Renal cortical epithelial cell (primary cell): ENCODE measurements at places on chromosomes 2 and 18.

GRCh38 chr2:176763851-176764404, 448.7 kb upstream of the HNRNPA3 start:
- no peak for DNase-seq

DNA sequence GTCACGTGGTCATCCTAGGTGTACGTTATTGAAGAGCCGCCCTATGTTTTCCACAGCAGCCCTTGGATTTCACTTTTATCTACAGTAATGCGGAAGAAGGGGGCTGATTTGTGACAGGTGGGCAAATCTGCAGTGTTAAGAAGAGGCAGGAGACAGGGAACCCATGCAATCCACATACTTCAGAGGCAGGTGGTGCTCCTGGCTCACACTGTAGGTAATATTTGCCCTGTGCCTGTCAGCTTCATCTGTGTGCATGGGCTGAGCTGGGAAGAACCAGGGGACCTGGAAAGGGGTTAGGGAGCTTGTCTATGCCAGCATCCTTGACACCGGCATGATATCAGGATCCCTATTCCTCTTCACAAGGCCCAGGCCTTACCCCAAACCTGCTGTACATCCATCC, 183.9 kb downstream of the SH3RF3 start:
- no peak for DNase-seq

DNA sequence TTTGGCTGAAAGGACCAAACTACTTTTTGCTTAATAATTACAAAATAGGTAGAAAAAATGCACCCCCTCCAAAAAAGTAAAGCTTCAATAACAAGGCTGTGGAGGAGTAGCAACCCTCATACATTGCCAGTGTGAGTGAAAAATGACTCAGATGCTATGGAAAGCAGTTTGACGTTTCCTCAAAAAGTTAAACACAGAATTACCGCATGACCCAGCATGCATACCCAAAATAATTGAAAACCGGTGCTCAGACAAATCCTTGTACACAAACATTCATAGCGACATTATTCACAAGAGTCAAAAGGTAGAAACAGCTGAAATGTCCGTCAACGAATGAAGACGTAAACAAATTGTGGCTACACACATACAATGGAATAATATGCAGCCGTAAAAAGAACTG, 38.8 kb upstream of the DAPL1 start:
- DNase-seq: no peak

DNA sequence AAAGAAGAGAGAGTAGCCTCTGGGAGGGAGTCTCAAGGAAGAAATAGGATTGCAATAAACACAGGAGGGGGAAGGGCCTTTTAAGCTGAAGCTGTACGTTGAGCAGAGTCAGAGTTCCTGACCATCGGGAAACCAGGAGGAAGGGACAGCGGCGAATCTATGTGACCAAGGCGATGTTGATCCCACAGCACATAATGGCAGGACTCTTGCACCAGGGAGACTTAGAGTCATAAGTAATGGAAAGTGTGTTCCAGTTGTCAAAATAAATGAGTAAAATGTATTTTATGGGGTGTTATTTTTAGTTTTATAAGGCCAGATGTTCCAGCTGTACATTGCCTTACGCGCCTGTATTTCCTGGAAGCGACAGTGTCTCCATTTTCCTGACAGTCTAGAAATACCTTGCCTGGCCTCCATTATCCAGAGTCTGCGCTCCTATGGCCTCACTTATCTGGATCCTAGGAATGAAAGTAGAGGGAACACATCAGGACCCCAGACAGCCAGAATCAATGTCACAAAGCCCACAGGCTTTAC, 152.8 kb upstream of the COPS8 start:
- DNase-seq: no peak

- DNase-seq: no peak
Measured at GRCh38 chr2:79179036-79179435, 19.5 kb upstream of the REG3A start.
